ENCODE measurements at places on chromosomes 13 and 19. TPM values are rescaled to one million over a fixed set of nuclear protein-coding genes. Genes with fewer than 3 reads are reported as not detected.

DNA sequence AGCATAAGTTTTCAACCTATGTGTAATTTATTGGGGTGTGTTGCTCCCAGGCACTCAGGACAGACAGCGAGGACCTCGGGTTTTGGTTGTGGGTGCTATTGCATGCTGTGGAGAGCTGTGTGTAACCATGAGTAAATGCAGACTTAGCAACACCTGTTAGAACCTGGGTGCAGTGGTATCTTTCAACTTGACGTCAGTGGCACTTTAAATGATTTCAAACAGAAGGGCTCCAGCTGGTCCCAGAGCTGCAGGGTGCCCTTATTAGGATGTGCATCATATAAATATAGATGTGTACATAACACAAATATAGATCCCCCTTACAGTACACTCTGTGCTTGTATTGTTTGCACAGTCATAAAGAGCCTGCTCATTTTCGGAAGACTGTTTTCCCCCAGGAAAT, 228.3 kb upstream of the IRS2 start:
- H3K36me3 ChIP-seq, result no peaks in the 10 kb centered on the region
- no peaks in the 10 kb centered on the region for H3K27me3 ChIP-seq
- H3K4me1 ChIP-seq, result no peaks in the 10 kb centered on the region
- H3K4me3 ChIP-seq, result no peak overlapping the region
- DNase-seq, result no peak

DNA sequence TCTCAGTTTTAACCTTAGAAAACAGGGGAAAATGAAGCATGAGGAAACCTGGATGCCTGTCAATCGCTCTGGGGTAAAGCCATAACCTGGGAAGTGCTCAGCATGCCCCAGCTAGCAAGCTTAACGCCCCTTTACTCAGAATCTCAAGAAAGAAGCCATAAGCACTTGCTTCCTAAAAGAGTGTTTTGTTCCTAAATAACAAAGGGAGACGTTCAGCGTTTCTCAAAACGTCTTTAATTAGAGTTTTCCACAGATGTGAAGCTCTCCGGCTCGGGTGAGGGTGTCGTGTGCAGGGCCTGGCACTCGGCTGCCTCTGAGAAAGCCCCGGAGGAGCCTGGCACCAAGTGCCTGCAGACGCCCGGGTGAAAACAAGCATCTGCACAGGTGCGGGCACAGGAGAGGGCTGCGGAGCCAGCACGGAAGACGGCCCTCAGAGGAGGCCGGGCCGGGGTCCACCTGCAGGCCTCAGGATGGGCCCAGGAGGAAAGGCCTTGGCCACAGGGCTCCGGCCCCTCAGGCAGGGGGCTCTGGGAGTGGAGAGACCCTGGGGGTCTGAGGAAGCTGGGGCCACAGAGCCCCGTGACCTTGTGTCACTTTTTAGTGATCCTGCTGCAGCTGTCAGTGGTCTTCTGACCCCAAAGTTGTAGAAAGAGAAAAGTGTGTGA, 6.2 kb downstream of the GAS6 start:
- H3K4me1 ChIP-seq, result peaks cover 80% of the 10 kb centered on the region
- no peaks in the 10 kb centered on the region for H3K36me3 ChIP-seq
- H3K4me3 ChIP-seq, result no peak overlapping the region
- no peak for DNase-seq

IRGC gene
- total RNA-seq, result not detected

CABP5 gene
- not detected for total RNA-seq

- H3K4me3 ChIP-seq, result no peak overlapping the region
- DNase-seq, result no peak
- no peak overlapping the region for H3K27ac ChIP-seq
- H3K4me1 ChIP-seq, result peaks cover 48% of the 10 kb centered on the region
- no peaks in the 10 kb centered on the region for H3K36me3 ChIP-seq
Observed at GRCh38 chr19:6068711-6069110, 41.6 kb downstream of the RFX2 start.

- H3K27me3 ChIP-seq, result no peaks in the 10 kb centered on the region
- no peaks in the 10 kb centered on the region for H3K4me1 ChIP-seq
- no peak for DNase-seq
- no peaks in the 10 kb centered on the region for H3K36me3 ChIP-seq
- no peak overlapping the region for H3K27ac ChIP-seq
Observed at GRCh38 chr13:60210510-60211330, 47.0 kb upstream of the DIAPH3 start.

GRCh38 chr19:10620786-10621185, 4.6 kb upstream of the SLC44A2 start:
- no peaks in the 10 kb centered on the region for H3K27me3 ChIP-seq
- H3K36me3 ChIP-seq, result no peaks in the 10 kb centered on the region
- no peak for DNase-seq
- peaks cover 32% of the 10 kb centered on the region for H3K4me1 ChIP-seq
- no peak overlapping the region for H3K27ac ChIP-seq

C2CD4C gene
- total RNA-seq, result 0.76 TPM

DNA sequence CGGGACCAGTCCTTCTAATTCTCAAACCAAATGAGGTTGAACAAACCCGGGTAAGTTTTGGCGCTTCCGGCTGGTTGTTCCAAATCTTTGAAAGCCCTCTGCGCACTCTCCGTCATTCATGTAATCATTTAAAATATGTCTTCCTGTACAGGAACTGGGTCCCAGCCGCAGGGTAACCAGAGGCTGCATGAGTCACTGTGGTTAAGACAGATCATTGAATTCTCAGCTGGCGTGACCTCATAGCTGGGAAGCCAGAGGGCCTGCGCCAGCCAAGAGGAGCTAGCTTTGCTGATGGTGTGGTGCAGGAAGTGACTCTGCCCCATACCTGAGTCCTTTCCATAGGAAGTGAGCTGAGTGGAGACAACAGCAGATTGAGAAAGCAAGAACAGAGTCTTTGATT, 135.2 kb downstream of the TSHZ3 start:
- no peaks in the 10 kb centered on the region for H3K4me1 ChIP-seq
- no peak overlapping the region for H3K4me3 ChIP-seq
- no peaks in the 10 kb centered on the region for H3K27me3 ChIP-seq
- DNase-seq, result no peak
- no peak overlapping the region for H3K27ac ChIP-seq

PSG4 gene
- total RNA-seq, result not detected

CGB3 gene
- not detected for total RNA-seq

DNA sequence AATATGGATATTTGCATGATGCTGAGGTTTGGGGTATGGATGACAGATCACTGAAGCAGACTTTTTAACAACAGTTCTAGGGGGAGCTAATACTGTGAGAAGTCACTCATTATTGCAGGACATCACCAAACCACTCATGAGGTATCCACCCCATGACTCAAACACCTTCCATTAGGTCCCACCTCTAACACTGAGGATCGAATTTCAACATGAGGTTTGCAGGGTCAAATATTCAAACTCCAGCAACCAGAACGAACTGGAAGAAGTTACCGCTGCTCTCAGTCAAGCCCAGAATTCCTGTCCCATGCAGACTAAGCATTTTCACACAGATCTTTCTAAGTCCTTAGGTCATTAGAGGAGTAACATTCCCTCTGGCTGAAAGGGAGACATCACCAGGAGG, 758.9 kb downstream of the UQCRFS1 start:
- no peak overlapping the region for H3K4me3 ChIP-seq
- H3K27ac ChIP-seq, result no peak overlapping the region
- H3K27me3 ChIP-seq, result no peaks in the 10 kb centered on the region
- no peaks in the 10 kb centered on the region for H3K36me3 ChIP-seq
- no peaks in the 10 kb centered on the region for H3K4me1 ChIP-seq

GRCh38 chr13:62598708-62599107, 1183.1 kb upstream of the PCDH20 start:
- H3K27me3 ChIP-seq, result no peaks in the 10 kb centered on the region
- no peak overlapping the region for H3K27ac ChIP-seq
- no peaks in the 10 kb centered on the region for H3K4me1 ChIP-seq

DNA sequence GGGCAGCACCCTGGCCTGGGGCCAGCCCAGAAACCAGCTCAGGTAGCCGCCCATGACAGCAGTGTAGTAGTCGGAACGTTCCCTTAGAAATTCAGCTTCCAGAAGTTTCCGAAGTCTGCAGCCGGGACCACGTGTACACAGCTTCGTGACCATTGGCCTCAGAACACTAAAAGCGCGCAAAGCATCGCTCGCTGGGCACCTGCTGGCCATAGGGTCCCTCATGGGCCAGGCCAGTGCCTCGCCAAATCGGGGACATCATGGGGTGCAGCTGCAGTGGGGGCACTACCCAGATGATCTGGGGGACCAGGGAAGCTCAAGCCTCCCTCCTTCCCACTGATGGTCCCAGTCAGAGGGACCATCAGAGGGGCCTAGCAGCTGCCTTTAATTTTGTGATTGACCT, 384.5 kb downstream of the MTUS2 start:
- DNase-seq, result no peak
- no peak overlapping the region for H3K4me3 ChIP-seq
- H3K4me1 ChIP-seq, result no peaks in the 10 kb centered on the region
- no peak overlapping the region for H3K27ac ChIP-seq
- no peaks in the 10 kb centered on the region for H3K36me3 ChIP-seq

DNA sequence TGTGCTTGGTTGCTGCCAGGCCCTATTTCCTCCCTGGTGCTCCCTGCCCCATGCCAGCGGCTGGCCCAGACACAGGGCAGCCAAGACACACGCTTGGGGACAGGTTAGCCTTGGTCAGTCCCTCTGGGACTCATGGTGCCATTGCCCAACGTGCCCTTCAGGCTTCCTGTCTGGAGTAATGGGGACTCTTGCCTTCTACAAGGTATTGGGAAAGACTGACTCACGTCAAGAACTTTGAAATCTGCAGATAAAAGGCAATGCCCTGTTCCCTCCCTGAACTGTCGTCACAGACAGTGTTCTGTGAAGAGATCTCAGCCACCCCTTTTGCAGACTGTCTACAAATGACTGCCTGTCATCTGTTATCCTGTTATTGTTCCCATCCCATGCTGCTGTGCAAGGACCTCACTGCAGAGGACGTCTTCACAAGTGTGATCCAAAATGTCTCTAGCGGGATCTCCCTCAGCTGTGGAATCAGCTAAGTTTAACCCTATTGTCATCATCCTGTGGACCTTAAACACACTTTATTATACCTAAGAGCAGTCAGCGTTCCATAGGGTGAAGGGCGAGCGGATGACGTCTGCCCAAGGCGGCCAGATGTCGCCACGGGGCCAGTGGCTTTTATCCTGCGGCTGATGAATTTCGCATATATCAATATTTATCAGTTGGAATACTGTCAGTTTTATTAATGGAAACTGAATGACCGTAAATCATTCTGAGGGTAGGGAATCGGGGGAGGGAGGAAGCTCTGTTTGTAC, 59.0 kb downstream of the GSX1 start:
- H3K27me3 ChIP-seq, result no peaks in the 10 kb centered on the region
- H3K36me3 ChIP-seq, result no peaks in the 10 kb centered on the region
- no peak overlapping the region for H3K27ac ChIP-seq

- no peak overlapping the region for H3K27ac ChIP-seq
- H3K27me3 ChIP-seq, result no peaks in the 10 kb centered on the region
Observed at GRCh38 chr19:40872209-40872608, 9.8 kb downstream of the CYP2A7 start.

DNA sequence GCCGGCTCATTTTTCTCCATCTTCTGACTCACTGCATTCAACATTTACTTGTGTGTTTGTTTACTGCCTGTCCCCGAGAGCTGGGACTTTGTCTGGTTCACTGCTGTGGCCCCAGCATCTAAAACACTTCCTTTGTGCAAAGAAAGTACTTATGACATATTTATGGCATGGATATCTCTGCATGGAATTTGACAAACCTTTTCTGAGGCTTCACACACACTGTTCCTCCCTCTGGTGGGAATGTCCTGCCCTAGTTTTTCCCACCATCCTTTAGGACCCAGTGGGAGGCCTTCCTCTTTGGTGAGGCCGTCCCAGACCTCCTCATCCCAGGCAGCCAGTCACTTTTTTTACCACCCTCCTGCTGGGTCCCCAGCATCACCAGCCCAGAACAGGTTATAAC, 1.4 kb upstream of the SRRM5 start:
- H3K4me1 ChIP-seq, result no peaks in the 10 kb centered on the region
- no peak for DNase-seq
- no peak overlapping the region for H3K4me3 ChIP-seq
- no peaks in the 10 kb centered on the region for H3K27me3 ChIP-seq

ZNF442 gene
- total RNA-seq, result 6.3 TPM

ANGPTL8 gene
- total RNA-seq, result not detected

RNF113B gene
- not detected for total RNA-seq

DNA sequence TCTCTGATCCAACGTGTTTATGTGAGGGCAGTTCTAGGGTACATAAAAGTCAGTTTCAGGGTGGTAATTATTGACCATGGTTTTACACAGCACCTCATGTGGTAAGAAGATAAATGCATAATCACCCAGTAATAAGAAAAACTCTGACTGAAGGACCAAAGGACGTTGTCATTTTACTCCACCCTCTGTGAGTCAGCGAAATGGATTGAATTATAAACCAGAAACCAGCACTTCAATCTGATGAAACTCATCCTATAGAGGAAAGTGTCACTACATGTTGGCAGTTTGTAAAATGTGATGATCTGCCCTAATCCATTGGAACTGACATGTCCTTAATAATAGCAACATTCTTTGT, 406.8 kb downstream of the KLF5 start:
- H3K27ac ChIP-seq, result no peak overlapping the region
- H3K4me1 ChIP-seq, result no peaks in the 10 kb centered on the region
- no peak for DNase-seq

GRCh38 chr19:18558202-18558555, 509 bp downstream of the KXD1 start:
- H3K36me3 ChIP-seq, result no peaks in the 10 kb centered on the region
- peaks cover 21% of the 10 kb centered on the region for H3K4me1 ChIP-seq
- DNase-seq, result no peak
- H3K27ac ChIP-seq, result peak overlapping the region; percentile 97
- H3K27me3 ChIP-seq, result no peaks in the 10 kb centered on the region
- H3K4me3 ChIP-seq, result peak overlapping the region; percentile 92

DNA sequence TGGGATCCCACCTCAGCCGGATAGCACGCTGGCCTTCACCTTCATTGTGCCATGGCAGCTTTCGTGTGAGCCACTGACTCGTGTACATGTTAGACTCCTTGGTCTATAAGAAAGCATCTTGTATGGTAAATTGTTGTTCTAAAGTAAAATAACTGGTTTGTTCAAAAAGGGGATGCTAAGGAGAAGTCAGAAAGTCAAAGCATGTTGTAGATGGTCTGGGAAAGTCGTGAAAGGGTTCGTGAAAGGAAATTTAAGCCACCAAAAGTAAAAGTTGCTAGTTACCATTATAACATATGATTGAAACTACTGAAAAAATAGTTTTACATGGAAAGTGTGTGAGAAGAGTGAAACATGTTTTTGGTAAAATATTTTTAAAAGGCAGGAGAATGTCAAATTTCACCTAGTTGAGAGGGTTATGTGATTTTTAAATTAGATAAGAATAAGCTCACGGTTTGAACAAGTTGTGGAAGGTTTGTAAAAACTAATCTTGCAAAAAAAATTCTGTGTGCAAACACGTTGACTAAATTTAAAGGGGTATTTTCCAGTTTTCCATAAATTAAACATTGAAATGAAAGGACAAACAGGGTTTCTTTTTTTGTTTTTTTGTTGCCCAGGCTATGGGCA, 23.4 kb downstream of the DPRX start:
- H3K27ac ChIP-seq, result no peak overlapping the region
- no peak overlapping the region for H3K4me3 ChIP-seq
- H3K4me1 ChIP-seq, result no peaks in the 10 kb centered on the region

DNA sequence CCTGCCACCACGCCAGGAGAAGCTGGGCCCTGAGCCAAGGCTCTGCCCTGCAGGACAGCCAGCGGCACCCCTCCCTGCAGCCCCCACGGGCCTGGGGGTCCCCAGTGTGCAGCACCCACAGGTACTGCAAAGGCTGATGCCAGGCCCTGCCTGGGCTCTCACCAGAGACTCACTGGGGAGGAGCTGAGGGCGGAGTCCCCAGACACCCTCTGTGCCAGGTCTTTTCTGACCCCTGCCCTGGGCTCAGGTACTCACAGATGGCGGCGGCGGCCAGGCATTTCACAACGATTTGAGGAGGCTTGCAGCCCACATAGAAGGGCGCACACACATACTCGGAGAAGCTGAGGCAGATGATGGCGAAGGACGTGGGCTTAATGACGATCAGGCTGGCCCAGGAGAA, 5.7 kb downstream of the SLC7A9 start:
- no peak overlapping the region for H3K27ac ChIP-seq
- DNase-seq, result no peak
- no peaks in the 10 kb centered on the region for H3K4me1 ChIP-seq
- no peaks in the 10 kb centered on the region for H3K36me3 ChIP-seq
- no peaks in the 10 kb centered on the region for H3K27me3 ChIP-seq

Data from upper lobe of left lung (tissue), 6 donors.